ENCODE measurements at places on chromosomes 16 and 17. TPM values are rescaled to one million over a fixed set of nuclear protein-coding genes. Genes with fewer than 3 reads are reported as not detected.

GAST gene
- total RNA-seq, result not detected

PRSS36 gene
- total RNA-seq, result 0.19 TPM

TNFRSF13B gene
- total RNA-seq, result not detected

RPS15A gene
- 1,036 TPM for total RNA-seq

All from astrocyte (in vitro differentiated cells and primary cell).